ENCODE measurements at places on chromosomes 6 and 20. TPM values are rescaled to one million over a fixed set of nuclear protein-coding genes. Genes with fewer than 3 reads are reported as not detected.

DNA sequence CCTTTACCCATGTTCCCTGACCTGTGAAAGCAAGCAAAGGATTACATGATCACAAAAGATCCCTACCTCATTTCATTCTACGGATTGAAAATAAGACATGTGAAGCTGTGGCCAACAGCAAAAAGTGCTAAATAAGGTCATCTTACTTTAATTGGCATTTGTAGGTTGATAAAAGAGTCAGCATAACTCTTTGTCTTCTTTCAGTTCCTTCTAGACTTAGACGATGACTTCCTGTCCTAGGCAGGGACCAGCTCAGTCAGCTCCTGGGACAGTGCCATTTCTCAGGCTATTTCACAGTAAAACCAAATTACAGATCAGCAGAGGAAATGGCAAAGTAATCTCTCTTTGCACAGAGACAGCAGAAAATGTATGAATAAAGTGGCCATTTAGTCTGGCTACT, 480.7 kb downstream of the RFPL4B start:
- H3K27me3 ChIP-seq = no peaks in the 10 kb centered on the region
- no peaks in the 10 kb centered on the region for H3K36me3 ChIP-seq
- no peak for DNase-seq
- no peaks in the 10 kb centered on the region for H3K4me1 ChIP-seq

GRCh38 chr6:30776390-30777154, 32.2 kb upstream of the IER3 start:
- no peaks in the 10 kb centered on the region for H3K27me3 ChIP-seq
- H3K4me1 ChIP-seq = peaks cover 82% of the 10 kb centered on the region
- peak overlapping the region; percentile 64 for H3K27ac ChIP-seq
- peaks cover 3% of the 10 kb centered on the region for H3K36me3 ChIP-seq
- no peak for DNase-seq

GRCh38 chr20:37681384-37682112, 12.3 kb upstream of the CTNNBL1 start:
- H3K27me3 ChIP-seq = peaks cover 16% of the 10 kb centered on the region
- no peaks in the 10 kb centered on the region for H3K4me1 ChIP-seq
- DNase-seq = no peak
- no peak overlapping the region for H3K4me3 ChIP-seq

DNA sequence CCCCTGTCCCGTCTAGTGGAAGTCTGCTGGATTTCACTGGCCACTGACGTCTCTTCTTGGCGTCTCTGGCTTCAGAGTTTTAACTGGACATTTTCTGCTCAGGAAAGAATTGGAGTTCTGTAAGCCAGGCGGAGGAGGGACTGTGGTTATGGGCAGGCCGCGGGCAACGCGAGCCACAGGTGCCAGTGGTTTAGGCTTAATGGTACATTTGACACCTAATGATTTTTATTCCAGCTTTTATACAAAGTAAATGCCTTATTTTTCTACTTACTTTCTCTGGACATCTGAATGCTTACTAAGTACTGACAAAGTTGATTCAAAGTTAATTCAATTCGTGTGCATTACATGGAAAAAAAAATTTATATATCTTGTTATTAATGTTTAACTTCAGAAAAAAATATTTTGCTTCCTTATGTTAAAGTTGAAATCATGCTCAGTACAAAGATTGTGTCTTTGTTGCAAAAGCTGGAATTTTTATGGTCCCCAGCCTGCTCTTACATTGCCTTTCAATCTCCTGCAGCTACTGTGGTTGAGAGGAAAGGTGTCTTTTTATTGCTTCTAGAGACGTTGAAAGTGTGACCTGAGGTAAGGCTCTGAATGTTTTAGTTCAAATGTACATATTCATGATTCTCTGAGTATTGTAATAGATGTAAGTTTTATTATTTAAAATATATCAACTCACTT, 231.0 kb downstream of the SMOC2 start:
- no peak overlapping the region for H3K4me3 ChIP-seq
- no peak for DNase-seq
- H3K27me3 ChIP-seq = no peaks in the 10 kb centered on the region
- H3K27ac ChIP-seq = no peak overlapping the region
- no peaks in the 10 kb centered on the region for H3K36me3 ChIP-seq
- no peaks in the 10 kb centered on the region for H3K4me1 ChIP-seq

- DNase-seq = no peak
- H3K4me1 ChIP-seq = peaks cover 54% of the 10 kb centered on the region
- H3K4me3 ChIP-seq = no peak overlapping the region
Observed at GRCh38 chr20:62601172-62601571, 41.1 kb upstream of the SLCO4A1 start.

GRCh38 chr20:10329387-10330005, 104.5 kb downstream of the MKKS start:
- H3K36me3 ChIP-seq = no peaks in the 10 kb centered on the region
- peaks cover 12% of the 10 kb centered on the region for H3K27me3 ChIP-seq
- no peak overlapping the region for H3K27ac ChIP-seq
- no peak for DNase-seq
- no peaks in the 10 kb centered on the region for H3K4me1 ChIP-seq

DNA sequence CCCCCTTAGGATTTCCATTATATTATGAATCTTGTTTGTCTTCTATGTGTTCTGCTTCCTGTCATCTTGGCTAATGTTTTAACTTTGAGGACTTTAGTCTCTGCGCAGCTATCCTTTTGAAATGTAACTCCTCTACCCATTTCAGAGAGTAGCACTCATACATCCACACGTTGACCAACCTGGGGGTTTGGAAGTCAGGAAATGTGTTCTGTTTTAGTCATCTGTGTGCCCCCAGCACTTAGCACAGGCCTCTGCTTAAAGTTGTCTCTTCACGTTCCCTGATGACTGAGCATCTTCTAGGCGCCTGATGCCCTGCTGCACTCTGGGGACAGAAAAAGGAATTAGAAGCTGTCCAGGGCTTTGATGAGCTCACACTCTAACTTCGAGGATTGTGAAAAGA, 47.9 kb downstream of the HMGN3 start:
- H3K27me3 ChIP-seq = no peaks in the 10 kb centered on the region
- no peaks in the 10 kb centered on the region for H3K36me3 ChIP-seq
- H3K4me3 ChIP-seq = no peak overlapping the region
- DNase-seq = no peak
- H3K27ac ChIP-seq = no peak overlapping the region
- no peaks in the 10 kb centered on the region for H3K4me1 ChIP-seq

- H3K27ac ChIP-seq = no peak overlapping the region
- H3K36me3 ChIP-seq = no peaks in the 10 kb centered on the region
- H3K27me3 ChIP-seq = no peaks in the 10 kb centered on the region
- H3K4me3 ChIP-seq = no peak overlapping the region
Observed at GRCh38 chr6:117668736-117669135, 6.5 kb upstream of the NUS1 start.

- no peak for DNase-seq
- H3K36me3 ChIP-seq = peaks cover under 1% of the 10 kb centered on the region
- no peaks in the 10 kb centered on the region for H3K27me3 ChIP-seq
- peaks cover 21% of the 10 kb centered on the region for H3K4me1 ChIP-seq
- no peak overlapping the region for H3K27ac ChIP-seq
Observed at GRCh38 chr6:141475259-141475658, 657.5 kb upstream of the GJE1 start.

- H3K36me3 ChIP-seq = no peaks in the 10 kb centered on the region
- no peaks in the 10 kb centered on the region for H3K27me3 ChIP-seq
- H3K4me1 ChIP-seq = no peaks in the 10 kb centered on the region
- H3K27ac ChIP-seq = no peak overlapping the region
- DNase-seq = no peak
Observed at GRCh38 chr6:129120856-129121638, 238.1 kb downstream of the LAMA2 start.

GRCh38 chr6:13794184-13794583, 20.2 kb downstream of the MCUR1 start:
- H3K36me3 ChIP-seq = peaks cover 22% of the 10 kb centered on the region
- H3K27ac ChIP-seq = no peak overlapping the region
- peaks cover 14% of the 10 kb centered on the region for H3K4me1 ChIP-seq
- no peaks in the 10 kb centered on the region for H3K27me3 ChIP-seq

DNA sequence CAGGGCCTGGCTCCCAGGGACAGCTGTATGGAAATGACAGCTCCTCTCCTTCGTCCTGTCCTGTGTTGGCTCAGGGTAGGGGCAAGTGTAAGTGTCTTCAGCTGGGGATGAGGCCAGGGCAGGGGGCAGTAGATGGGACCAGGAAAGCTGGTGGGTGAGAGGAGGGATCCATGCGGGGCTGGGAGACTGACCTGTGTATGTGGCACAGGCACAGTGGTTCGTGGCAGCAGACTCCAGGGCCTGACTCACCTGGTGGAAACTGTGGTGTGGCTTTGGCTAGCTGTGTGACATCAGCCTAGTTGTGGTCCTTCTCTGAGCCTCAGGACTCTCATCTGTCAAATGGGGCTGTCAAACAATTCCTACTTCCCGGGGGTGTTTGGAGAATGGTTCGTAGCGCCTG, 13.7 kb upstream of the SCRT2 start:
- H3K4me3 ChIP-seq = no peak overlapping the region
- peaks cover 4% of the 10 kb centered on the region for H3K27me3 ChIP-seq
- DNase-seq = no peak
- H3K4me1 ChIP-seq = no peaks in the 10 kb centered on the region
- H3K27ac ChIP-seq = no peak overlapping the region
- H3K36me3 ChIP-seq = no peaks in the 10 kb centered on the region

DNA sequence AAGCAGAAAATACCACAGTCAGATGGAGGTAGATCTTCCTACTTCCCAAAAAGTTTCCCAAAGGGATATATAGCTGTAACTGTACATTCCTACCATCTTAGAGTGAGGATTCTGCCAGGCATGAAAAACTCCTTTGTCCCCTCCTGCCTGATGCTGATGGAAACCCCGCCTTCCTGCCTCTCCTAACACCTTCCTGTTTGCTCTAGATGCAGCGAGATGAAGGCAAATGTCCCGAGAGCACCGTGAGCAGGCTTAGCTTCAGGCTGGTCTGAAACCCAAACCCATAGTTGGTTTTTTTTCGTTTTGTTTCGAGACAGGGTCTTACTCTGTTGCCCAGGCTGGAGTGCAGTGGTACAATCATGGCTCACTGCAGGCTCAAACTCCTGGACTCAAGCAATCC, 55.6 kb downstream of the MYB start:
- H3K27ac ChIP-seq = no peak overlapping the region
- H3K27me3 ChIP-seq = peaks cover 4% of the 10 kb centered on the region
- H3K4me1 ChIP-seq = peaks cover 18% of the 10 kb centered on the region
- no peaks in the 10 kb centered on the region for H3K36me3 ChIP-seq
- no peak overlapping the region for H3K4me3 ChIP-seq

DNA sequence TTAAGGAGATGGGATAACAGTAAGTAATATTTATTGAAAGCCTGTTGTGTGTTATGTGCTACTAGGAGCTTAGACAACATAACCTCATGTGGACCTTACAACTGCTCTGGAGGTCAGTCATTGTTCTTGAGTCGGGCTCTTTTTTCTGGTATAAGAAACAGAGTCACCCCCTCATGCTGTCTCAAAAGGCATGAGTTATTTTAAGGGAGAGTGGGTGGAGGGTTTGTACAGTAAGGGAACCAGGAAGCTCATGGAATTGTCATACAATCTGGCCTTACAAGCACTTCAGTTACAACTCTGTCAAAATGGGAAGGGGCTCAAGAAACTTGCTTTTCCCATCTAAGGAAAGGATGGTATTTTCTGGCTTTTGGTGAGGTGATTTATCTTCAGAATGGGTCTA, 16.5 kb upstream of the DSE start:
- no peaks in the 10 kb centered on the region for H3K36me3 ChIP-seq
- no peak overlapping the region for H3K4me3 ChIP-seq
- no peaks in the 10 kb centered on the region for H3K4me1 ChIP-seq
- no peak for DNase-seq

DNA sequence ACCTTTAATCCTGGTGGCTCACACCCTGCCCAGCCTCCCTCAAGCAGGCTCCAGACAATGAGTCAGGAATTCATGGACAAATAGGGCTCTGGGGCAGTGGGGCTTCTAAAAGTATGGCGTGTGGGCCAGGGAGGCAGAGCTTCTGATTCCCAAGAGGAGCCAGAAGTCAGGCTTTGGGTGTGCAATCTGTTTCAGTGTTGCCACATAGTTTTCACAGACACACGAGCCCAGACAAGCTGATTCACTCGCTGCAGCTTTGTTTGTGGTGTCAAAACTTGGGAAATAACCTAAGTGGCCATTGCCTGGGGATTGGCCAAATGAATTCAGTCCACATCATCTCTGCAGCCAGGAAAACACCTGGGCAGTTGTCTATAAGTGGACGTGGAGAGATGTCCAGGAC, 9.2 kb downstream of the PEDS1 start:
- H3K27me3 ChIP-seq = no peaks in the 10 kb centered on the region
- no peak for DNase-seq
- H3K4me3 ChIP-seq = no peak overlapping the region
- H3K36me3 ChIP-seq = peaks cover 58% of the 10 kb centered on the region
- H3K27ac ChIP-seq = no peak overlapping the region

DNA sequence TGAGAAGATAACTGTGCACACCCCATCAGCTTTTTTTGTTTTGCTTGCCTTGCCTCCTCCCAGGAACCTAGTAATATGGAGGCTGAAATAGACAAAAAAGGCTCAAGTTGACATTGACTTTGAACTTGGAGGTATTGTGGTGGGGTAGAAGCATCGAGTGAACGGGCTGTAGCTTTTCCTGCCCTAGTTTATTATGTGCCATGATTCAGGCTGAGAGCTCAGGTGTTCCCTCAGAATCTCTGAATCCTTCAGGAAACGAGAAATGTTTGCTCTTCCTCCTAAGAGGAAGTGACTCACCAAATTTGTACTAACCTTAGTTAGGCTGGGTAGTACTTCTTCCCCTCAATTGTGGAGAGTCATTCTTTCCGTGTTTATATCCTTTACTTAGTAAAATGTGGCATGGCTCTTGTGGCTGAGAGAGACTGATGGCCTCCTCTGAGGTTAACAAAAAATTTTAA, 98.8 kb downstream of the SASH1 start:
- no peak overlapping the region for H3K27ac ChIP-seq
- H3K36me3 ChIP-seq = no peaks in the 10 kb centered on the region
- no peak overlapping the region for H3K4me3 ChIP-seq
- no peak for DNase-seq
- peaks cover 4% of the 10 kb centered on the region for H3K4me1 ChIP-seq

Gene ID4
- total RNA-seq = not detected

Gene MTFR2
- total RNA-seq = 27.2 TPM

Gene ANKRD6
- total RNA-seq = 9.1 TPM

Data from activated CD8-positive, alpha-beta T cell treated with anti-CD3 and anti-CD28 coated beads, Interleukin-2, amount 10 ng/mL, durations not matched to agents 7 days and 5 days (primary cell).